ENCODE measurements at places on chromosomes 6 and 20.

- DNase-seq, result no peak
Observed at GRCh38 chr6:134347885-134348805, 30.2 kb upstream of the SGK1 start.

DNA sequence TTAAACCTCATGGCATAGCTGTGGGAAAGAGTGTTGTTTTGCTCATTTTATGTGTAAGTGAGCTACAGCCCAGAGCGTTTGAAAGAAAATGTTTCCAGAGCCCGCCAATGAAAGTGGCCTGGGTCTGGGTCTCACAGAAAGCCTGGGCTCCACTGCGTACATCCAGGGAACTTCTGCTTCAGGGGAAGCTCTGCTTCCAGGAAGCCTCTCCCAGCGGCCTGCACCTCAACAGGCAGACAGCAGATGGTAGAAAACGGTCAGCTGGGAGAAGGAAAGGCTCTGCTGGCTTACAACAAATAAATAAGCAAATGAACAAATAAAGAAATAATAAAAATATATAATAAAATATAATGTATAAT, 270.5 kb upstream of the SUPT3H start:
- DNase-seq, result no peak

GRCh38 chr6:31690231-31691077, 9.6 kb upstream of the LY6G5C start:
- DNase-seq, result no peak

DNA sequence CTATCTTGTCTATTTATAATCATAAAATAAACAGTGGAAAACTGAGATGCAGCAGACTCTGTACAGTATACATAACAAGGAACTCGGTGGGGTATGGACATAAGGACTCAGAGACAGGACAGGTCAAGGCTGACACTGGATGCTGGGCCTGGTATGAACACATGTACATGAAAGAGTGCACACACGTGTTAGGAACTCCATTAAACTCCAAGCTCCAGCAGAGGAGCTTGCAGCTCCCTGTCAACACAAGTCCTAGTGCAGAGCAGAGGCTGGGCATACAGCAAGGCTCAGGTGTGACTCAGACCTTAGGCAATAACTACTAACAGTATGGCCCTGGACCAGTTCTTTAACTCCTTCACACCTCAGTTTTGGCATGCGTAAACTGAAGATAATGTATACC, 17.1 kb downstream of the NAPB start:
- no peak for DNase-seq

GRCh38 chr6:142960098-142960497, 15.1 kb upstream of the HIVEP2 start:
- no peak for DNase-seq
